ENCODE measurements at places on chromosomes 6 and 20.

DNA sequence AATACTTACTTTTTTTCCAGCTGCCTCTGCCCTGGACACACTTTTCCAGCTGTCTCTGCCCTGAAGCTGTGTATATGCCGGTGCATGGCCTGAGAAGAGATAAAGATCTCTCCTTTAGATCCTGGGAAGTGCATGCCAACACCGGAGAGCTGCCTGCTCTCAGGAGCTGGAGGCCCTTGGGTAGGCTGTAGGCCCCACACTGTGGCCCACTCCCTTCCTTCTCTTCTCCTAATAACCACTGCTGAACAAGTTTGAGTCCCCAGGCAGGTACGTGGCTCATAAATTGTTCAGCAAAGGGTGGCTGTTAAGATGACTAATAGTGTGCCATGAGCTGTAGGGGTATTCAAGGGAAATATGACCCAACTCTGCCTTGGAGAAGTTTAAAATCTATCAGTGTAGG is 102.5 kb downstream of the CD24 start:
- no peak for DNase-seq

- DNase-seq: no peak
Measured at GRCh38 chr20:38714308-38714707, 10.0 kb upstream of the SLC32A1 start.

DNA sequence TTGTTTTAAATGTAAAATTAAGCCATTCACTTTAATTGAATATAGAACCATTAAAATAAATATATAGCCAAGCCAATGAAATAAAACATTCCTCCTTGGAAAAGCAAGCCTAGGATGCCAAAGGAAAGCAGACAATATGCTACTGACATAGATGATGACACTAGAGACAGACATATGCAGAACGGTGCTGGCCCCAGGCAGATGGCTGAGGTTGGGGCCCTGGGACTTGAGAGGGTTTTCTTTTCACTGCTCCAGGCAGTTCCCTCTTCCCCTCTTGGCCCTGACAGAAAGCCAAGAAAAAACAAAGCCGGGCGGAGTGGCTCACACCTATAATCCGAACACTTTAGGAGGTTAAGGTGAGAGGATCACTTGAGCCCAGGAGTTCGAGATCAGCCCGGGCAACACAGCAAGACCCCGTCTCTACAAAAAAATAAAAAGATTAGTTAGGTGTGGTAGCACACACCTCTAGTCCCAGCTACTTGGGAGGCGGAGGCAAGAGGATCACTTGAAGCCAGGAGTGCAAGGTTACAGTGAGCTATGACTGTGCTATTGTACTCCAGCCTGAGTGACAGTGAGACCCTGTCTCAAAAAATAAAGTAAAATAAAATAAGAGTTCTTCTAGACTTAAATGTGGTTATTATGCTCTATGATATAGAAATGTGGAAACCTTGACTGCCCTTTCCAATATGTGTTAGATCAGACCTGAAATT is 31.2 kb downstream of the FASTKD5 start:
- no peak for DNase-seq

DNA sequence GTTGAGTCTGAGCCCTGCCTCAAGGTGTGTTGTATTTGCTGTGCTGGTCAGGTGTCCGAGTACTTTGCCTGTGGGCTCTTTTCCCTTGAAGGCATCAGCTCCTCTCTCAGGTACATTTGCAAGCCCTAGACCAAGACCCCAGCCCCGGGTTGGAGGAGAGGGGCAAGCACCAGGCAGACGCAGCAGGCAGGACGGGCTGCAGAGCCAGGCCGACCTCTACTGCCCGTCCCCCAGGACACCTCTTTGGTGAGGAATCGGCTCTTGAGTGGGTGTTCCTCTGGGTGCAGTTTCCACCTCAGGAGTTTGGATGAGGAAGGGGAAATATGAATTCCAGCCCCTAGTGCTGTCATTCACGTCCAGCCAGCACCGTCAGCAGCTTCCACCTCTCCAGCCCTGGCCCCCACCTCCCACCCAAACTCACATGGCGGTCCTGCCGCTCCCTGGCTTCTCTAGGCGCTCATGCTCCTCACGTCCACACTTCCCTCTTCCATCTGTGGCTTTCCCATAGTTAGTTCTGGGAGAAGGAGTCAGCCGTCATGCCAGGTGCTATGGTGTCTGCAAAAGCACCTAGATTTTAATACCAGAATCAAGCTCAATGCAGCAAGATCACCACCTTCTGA is 183.9 kb downstream of the DLL1 start:
- DNase-seq: no peak

DNA sequence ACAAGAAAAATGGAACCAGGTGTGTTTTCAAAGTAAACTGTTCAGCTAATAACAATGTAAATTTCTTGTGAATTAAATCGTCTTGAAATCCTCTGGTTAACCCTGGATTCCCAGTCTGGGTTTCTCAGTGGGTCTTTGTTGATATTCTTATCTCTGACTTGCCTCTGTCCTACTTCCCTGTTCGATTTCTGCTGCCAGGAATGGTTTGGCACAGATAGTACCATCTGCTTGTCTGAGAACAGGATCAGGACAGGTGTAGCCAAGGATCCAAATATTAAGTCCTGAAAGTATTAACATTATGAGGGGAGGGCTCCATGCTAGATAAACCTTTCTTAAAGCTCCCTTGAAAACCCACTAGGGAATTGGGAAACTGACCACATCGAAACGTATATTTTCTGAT is 30.1 kb downstream of the ARFGEF2 start:
- no peak for DNase-seq

- no peak for DNase-seq
Measured at GRCh38 chr20:64131406-64131805, 24.0 kb upstream of the NPBWR2 start.

GRCh38 chr6:165986914-165987482 is 180.7 kb downstream of the TBXT start:
- DNase-seq: no peak

GRCh38 chr20:7908905-7909304 is 31.4 kb downstream of the HAO1 start:
- no peak for DNase-seq
